Amniotic epithelial cell (primary cell): ENCODE measurements at places on chromosomes 12 and 14.

- DNase-seq = no peak
These were observed 694.2 kb downstream of the SLC6A15 start for GRCh38 chr12:84218406-84218805.

DNA sequence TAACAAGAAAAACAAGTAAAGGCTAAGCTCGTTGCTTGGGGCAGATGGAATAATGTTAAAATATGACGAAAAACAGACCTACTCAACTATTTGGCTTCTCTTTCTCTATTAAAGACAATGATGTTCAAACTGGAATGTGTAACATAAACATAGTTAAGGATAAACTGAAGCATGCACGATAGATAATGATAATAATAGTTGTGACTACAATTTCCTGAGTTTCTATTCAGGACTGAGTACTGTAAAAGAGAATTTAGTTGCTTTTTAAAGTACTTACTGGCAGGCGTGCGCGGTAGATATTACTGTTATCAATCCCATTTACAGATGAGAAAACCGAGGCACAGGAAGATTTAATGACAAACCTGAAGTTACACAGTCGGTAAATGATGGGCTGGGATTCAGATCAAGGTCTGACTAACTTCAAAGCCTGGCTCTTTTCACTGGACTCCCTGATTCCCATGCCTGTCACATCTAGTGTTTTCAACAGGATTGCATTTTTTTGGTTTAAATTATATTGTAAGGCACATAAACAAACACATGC lies 103.0 kb downstream of the CRADD start:
- DNase-seq = peak; percentile 91

DNA sequence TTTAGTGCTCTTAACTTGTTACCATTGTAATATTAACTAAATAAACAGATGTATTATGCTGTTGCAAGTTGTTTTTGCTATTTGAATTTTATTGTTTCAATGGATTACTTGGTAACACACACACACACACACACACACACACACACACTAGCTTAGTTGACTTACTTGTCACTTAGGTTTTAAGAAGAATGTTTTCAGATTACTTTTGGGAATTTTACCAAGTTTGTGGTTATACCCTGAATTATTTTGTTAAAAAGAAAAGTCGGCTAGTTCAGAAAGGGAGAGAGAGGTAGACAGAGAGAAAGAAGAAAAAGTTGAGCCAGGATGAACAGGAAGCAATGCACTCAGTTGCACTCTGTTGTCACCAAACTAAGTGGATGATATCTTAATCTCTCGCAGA lies 5.3 kb downstream of the SSTR1 start:
- DNase-seq = no peak

DNA sequence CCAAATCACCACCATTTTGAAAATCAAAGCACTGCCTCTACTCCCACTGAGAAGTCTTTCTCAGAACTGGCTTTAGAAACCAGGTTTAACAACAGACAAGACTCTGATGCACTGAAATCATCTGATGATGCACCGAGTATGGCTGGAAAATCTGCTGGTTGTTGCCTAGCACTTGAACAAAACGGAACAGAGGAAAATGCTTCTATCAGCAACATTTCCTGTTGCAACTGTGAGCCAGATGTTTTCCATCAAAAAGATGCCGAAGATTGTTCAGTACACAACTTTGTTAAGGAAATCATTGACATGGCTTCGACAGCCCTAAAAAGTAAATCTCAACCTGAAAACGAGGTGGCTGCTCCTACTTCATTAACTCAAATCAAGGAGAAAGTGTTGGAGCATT lies 115.0 kb upstream of the NPAS3 start:
- no peak for DNase-seq

- DNase-seq = no peak
These were observed 20.7 kb downstream of the KIF26A start for GRCh38 chr14:104158827-104159798.

DNA sequence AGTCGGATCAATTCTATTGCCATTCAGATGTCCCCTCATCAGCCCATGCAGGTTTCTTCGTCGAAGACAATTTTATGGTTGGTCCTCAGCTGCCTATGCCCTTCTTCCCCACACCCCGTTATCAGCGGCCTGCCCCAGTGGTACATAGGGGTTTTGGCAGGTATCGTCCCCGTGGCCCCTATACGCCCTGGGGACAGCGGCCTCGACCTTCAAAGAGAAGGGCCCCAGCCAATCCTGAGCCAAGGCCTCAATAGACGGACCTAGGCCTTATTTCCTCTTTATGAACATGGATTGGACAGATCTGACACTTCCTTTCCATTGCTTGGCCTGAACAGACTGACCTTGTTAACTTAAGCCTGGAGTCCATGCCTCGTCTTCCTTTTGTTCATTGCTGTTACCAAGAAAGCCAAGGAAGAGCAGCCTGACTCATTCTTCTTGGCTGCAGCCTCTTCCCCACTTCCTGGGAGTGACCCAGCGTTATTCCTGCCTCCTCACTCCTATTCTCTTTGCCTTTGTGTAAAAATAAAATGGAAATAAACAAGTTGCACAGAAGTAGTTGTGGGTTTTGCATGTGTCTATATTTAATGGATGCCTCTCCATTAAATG lies 156.5 kb upstream of the AMIGO2 start:
- DNase-seq = peak; percentile 91

- peak; percentile 27 for DNase-seq
These were observed 2.6 kb downstream of the MLEC start for GRCh38 chr12:120689397-120690082.

- DNase-seq = no peak
These were observed 9.8 kb downstream of the PSMA6 start for GRCh38 chr14:35301735-35302528.

GRCh38 chr14:68796418-68797101 lies 3.7 kb upstream of the ZFP36L1 start:
- DNase-seq = no peak
